RWPE1 (cell line): ENCODE measurements at places on chromosomes 7 and 10.

DNA sequence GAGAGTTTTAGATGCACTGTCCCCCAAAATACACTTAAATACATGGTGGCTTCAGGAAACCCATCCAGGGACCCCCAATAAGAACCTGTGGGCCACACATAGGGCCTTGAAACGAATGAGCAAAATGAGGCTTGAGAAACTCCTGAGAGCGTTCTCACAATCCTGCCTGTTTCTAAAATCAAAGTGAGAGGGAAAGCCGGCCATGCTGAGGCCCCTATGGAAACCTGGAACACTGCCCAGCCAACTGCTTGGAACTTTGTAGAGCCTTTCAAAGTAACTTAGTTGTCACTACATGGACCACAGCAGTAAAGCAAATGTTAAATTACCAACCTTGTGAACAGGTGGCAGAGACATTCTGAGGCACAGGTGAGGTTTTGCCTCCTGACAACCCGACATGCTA lies 13.4 kb downstream of the SGMS1 start:
- DNase-seq = no peak

DNA sequence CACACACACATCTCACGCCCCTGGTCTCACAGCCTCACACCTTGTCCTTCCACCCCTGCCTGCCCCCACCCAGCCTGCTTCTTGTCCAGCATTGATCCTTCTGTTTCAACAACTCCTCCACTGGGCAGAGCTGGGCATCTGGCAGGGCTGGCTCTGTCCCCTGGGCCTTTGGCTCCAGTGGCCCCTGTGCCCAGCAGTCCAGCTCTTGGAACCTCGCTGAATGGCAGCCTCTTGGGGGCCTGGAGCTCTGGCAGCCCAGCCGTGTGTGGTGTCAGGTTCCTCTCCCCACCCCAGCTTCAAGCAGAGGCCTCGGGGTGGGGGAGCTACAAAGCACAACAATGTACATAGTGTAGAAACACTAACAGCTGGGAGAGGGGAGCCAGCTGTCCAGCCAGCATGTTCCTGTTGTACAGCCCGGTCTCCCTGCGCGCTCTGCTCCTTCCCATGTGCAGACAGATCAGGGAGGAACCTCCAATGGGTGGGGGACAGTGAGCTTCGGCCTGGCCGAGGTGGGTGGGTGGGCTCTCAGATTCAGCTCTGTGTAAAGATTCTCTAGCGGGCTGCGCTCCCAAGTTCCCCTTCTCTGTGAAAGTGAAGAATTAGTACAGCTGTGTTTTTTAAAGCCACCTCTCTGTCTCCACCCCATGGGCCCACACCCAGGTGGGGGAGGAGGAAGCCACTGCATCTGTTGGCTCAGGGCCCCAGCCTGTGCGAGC lies 19.4 kb downstream of the ZMIZ2 start:
- no peak for DNase-seq

- no peak for DNase-seq
Observed at GRCh38 chr7:142612237-142612881, 136.9 kb upstream of the PRSS1 start.

- no peak for DNase-seq
Observed at GRCh38 chr10:59903871-59904270, 2.5 kb downstream of the CCDC6 start.

DNA sequence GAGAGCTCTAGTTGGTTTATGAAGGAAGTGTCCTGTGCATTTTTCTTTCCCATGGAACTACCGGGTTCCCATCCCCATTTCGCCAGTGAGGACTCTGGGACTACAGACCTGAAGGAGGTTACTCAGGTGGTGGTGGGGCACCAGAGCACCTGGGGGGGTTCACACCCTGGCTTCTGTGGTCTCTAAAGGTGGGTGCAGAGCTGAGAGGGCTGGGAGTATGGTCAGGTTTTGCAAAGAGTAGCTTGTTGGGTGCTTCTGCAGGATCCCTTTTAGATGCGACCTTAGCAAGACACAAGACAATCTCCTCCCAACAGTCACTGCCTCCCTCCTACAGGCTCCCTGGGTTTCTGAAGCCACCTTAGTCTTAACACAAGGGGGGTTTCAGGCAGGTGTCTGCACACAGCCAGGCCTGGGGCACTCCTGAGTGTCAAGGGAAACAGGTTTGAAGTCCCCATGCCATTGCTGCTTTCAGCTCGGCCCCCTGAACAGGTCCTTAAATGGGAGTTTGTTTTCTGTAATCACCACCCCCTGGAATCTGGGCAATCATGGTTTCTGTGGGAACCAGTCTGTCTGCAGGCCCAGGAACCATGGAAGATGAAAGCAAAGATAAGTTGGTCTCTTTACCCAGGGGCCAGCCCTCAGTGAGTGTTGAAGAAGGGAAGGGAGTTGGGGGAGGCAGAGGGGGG lies 9.9 kb upstream of the CXCL12 start:
- no peak for DNase-seq

GRCh38 chr10:93189944-93190343 lies 116.3 kb downstream of the CYP26A1 start:
- DNase-seq = no peak

DNA sequence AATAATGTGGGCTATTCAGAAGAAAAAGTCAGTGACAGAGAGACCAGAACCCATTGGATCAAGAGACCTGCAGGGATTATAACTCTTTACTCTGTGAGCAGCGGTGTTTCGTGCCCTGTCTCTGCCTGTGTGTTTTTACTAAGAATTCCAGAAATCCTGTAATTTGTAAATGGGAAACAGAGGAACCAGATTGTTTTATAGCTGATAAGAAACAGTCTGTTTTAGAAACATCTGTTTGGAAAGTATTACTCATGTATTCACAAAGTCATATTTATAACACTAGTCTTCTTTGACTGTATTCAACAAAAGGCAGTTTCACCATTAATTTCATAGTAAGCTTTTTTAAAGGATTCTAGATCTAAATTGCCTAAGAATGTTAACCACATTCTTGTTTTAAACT lies 30.0 kb upstream of the VDAC2 start:
- DNase-seq = no peak

DNA sequence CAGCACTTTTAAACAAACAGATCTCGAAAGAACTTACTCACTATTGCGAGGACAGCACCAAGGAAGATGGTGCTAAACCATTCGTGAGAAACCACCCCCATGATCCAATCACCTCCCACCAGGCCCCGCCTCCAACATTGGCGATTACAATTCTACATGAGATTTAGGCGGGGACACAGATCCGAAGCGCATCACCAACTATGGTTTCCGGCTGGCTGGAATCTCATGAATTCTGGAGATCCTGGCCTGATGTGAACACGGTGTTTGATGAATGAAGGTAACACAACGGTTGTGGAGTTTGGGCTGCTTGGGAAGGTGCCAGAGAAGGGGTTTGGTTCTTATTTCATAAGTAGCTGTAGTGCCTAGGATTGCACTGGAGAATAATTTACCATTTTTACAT lies 216.7 kb downstream of the EMX2 start:
- no peak for DNase-seq

DNA sequence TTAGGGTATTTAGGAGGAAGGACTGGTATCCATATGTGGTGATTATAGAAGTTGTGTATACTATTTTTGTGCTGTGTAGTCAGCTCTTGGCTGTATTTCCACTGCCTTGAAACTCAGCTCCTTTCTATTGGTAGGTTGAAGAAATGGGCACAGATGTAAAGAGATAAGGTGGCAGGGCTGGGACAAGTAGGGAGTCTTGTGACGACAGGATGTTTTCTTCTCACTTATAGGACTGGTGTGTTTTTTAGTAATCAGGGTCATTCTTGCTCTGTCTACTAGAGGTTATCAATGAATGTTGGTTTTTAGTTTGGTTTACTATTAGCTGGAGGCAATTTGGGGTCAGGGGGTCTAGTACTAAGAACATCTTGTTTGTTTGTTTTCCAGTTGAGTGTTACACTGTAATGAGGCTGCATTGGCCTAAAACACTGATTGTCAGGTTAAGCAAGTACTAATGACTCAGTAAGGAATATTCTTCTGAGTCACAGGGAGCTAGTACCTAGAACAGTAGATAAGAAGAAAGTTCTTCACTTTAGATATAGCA lies 11.8 kb downstream of the UBN2 start:
- DNase-seq = peak; percentile 54

DNA sequence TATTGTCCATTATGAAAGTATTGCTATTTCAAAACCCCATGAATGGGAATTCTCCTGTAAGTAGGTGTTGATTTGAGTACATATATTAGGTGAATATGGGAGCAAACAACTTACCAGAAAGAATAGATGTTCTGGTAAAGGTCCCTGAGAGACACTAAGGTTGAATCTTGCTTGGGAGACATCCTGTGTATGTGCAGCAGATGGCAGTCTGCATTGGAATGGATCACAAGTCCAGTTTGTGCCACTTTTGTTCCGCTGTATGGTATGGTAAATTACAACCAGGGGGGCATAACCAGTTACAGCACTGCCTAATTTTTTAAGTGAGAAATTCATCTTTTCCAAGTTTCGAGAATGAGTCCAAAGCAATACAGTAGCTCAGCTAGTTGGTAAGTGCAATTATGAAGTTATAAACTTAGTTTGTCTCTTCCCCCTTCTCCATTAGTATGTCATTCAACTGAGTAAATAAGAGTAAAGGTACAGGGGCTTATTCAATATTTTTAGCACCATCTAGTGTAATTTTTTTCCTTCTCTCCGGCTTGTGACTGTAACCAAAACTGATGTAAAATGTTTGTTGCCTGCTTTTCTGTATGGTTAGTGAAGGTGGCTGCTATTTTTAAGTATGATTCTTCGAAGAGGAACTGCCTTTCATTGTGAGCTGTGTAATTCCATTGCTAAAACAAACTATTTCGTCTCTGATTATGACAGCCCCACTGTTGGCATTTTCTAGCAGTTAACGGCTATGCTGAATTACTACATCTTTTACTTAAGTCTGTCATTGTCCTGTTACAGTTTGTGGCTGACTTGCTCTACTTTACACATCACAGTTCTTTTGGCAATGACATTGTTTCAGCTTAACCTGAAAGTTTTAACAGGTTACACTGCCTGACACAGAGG lies 2.8 kb downstream of the MCU start:
- DNase-seq = peak; percentile 38

- DNase-seq = no peak
Observed at GRCh38 chr10:72746426-72747363, 54.8 kb downstream of the MCU start.

DNA sequence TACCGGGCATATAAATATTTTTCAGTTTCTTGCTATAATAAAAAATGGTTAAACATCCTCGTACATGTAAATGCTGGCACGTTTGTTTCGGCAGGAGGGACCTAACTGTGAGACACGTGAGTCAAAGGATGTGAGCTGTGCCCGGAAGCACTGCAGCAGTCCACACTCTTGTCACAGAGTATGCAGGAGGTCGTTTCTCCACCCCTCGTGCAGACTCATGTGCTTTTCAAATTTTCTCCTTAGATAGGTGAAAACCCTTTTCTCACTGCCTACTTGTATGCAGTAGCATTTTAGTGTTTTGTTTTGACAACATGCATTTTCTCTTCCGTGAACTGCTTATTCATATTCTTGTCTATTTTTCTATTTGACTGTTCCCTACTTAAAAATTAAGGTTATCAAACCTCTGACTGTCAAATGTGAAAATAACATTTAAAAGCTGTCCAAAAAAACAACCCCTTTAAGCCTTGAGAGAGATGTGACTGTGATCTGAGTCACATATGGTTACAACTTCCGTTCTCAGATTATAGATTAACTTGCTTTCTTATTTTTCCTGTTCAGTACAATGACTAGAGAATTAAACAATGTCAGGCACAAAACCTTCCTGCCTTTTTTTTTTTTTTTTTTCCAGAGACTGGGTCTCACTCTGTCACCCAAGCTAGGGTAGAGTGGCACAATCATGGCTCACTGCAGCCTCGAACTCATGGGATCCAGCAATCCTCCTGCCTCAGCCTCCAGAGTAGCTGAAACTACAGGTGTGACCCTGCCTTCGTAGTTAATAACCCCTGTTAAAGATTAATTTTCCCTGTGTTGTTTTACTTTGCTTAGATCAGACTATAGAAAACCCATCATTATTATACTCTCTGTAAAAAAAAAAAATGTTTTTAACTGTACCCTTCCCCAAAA lies 45.1 kb downstream of the DPY19L1 start:
- DNase-seq = no peak

- DNase-seq = no peak
Observed at GRCh38 chr7:104961821-104962220, 52.2 kb upstream of the KMT2E start.

GRCh38 chr7:101815826-101816594 lies 1.4 kb upstream of the CUX1 start:
- no peak for DNase-seq

GRCh38 chr10:100522107-100522801 lies 2.6 kb upstream of the SEC31B start:
- DNase-seq = peak; percentile 34

DNA sequence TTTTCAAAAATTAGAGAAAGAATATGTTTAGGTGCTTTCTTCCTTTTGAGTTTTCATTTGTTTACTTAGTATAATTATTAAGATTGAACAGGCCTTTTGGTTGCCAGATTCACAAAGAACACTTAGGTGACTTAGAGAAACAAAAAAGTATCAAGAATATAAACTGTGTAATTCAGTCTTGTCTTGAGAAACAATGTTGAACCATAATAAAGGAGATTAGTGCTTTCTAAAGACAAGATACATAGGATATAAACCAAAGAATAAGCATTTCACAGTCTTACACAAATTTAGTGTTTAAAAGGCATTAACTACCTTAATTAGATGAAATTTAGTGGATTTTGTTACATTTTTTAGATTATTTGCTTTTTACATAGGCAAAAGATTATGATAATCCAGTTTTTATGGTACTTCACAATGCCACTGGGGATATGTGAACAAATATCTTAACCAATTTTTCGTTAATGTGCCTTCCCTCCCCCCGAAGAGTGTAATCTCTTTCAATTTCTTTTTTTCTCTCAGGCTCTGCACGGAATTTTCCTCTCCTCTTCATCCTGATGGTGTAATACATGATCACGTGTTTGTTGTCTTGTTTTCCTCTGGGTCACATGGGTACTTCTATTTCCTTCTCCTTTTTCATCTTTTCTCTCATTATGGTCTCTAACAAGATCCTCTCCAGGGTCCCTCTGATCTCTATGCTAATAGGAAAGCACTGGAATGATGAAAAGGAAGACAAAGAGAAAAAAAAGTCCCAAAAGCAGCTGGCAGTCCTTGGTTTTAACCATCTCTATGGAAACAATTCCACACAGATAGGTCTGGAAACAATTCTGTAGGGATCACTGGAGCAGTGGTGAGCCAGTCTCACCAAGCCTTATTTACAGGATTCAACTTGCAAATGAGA lies 3.7 kb upstream of the HNRNPH3 start:
- peak; percentile 46 for DNase-seq

GRCh38 chr7:27191161-27191731 lies 6.2 kb upstream of the HOXA11 start:
- no peak for DNase-seq

GRCh38 chr10:69362471-69362954 lies 54.2 kb downstream of the TACR2 start:
- DNase-seq = peak; percentile 60
